ENCODE measurements at places on chromosomes 16 and 17.

- no peak for DNase-seq
Observed at GRCh38 chr17:75650874-75651273, 16.1 kb downstream of the RECQL5 start.

DNA sequence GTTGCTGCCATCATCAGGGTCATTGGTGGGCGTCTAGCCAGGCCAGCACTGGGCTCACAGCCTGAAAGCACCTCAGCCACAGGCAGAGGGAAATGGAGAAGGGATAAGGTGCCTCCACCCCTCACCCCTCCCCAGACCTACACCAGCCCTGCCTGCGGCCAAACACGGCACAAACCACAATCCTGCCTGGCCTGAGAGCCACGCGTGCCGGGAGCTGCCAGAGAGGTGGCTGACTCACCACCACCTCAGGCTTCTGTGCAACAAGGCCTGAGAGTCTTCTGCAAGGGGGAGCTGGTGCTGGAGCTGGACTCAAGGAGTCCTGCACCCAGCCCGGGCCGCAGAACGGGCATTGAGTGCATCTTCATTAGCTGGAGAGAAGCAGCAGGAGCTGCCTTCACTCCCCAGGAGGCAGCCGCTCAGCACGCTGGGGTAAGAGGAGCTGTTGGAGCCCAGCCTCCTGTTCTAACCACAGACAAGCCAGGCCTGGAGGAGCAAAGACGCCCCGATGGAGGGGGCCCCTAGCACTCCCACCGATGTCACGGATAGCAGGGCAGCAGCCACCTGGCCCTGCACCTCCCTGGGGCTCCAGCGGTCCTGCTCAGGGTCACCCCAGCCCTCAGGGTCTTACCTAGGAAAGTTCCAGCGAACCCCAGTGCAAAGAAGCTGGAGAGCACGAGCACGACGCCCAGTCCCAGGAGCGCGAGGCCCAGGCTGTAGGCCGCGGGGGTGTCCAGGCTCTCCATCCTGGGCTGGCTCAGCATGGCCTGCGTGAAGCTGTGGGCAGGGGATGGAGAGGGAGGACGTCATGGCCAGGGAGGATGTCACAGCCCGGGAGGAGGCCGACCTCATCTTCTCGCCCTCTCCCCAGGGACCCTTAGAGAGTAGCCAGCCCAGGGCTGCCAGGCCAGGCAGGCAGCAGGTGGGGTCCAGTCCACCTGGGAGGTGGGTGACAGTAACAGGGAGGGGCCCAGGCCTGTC lies 16.0 kb upstream of the RASD1 start:
- DNase-seq: peak; percentile 77

DNA sequence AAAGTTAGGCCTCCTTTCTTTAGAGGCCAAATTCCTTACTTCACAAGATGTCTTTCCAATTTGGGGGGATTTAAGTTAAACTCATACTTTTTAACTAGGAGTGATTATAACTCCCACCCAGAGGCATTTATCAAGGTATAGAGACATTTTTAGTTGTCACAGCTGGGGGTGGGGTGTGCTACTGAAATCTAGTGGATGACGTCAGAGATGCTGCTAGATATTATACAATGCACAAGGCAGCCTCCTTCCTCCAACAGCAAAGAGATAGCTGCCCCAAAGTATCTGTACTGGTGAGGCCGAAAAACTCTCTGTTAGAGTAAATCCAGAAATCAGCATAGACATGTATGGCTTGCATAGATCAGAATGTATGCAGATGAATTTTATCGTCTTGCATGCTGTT lies 324.0 kb downstream of the HS3ST4 start:
- DNase-seq: no peak

GRCh38 chr16:85782451-85782850 lies 16.9 kb downstream of the EMC8 start:
- DNase-seq: no peak

GRCh38 chr17:33131620-33132019 lies 140.0 kb downstream of the SPACA3 start:
- no peak for DNase-seq

- DNase-seq: no peak
Observed at GRCh38 chr17:49715717-49716279, 8.0 kb upstream of the SLC35B1 start.

- no peak for DNase-seq
Observed at GRCh38 chr17:63282455-63282854, 163.7 kb downstream of the CYB561 start.

- DNase-seq: no peak
Observed at GRCh38 chr16:11393861-11394592, 48.8 kb downstream of the RMI2 start.
